ENCODE measurements at places on chromosomes 2 and 18.

- DNase-seq, result no peak
Observed at GRCh38 chr2:205030695-205031094, 485.4 kb downstream of the PARD3B start.

GRCh38 chr2:149278872-149279264 is 51.5 kb upstream of the LYPD6 start:
- DNase-seq, result no peak

- DNase-seq, result no peak
Observed at GRCh38 chr2:45761635-45762034, 110.2 kb downstream of the PRKCE start.

GRCh38 chr18:79769698-79770500 is 27.8 kb upstream of the KCNG2 start:
- no peak for DNase-seq

DNA sequence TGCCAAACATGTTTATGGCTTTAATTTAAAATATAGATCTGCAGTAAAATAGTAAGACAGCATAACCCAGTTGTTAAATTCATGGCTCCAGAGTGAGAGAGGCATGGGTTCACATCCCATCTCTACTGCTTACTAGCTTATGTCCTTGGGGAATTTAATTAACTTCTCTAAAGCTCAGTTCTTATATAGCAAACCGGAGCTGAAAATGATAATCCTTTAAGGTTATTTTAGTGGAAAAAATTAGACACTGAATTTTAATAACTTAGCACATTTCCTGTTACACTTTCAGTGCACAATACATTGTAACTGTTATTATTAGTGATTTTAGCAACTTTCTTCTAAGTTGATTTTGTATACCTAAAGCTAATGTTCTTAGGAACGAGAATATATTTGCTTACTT is 14.8 kb downstream of the SCN9A start:
- no peak for DNase-seq

DNA sequence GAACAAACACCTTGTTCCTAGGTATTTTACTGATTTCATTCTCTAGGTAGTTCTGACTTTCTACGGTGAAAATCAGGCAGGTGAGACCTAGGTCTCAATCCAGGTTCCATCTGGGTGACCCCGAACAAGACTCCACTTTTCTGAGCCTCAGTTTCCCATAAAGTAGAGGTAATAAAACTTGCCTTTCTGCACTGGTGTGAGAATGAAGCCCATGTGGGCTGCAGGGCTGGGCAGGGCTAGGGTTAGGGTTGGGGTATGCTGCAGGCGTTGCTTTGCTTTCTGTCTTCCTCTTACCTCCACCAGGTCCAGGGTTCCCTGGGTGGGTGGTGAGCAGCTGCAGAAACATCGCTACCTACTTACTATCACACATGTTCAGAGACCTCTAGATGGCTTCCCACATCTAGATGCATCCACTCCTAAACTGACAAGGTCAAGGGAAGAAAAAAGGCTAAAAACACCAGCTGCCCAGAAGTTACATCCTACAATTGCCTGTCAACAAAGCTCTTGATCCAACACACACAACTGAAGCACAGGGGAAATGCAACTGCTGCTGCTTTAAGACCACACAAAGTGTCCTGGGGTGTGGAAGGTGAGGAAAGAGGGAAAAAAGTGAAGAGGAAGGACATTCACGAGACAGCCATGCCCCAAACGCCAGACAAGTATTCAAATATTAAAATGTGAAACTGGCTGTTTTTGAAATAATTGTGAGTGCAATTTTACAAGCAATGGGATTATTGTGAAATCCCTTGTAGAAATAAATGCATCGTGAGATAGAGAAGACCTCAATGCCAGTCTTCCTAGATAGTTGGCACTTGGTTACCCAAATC is 23.5 kb downstream of the MBP start:
- peak; percentile 51 for DNase-seq

DNA sequence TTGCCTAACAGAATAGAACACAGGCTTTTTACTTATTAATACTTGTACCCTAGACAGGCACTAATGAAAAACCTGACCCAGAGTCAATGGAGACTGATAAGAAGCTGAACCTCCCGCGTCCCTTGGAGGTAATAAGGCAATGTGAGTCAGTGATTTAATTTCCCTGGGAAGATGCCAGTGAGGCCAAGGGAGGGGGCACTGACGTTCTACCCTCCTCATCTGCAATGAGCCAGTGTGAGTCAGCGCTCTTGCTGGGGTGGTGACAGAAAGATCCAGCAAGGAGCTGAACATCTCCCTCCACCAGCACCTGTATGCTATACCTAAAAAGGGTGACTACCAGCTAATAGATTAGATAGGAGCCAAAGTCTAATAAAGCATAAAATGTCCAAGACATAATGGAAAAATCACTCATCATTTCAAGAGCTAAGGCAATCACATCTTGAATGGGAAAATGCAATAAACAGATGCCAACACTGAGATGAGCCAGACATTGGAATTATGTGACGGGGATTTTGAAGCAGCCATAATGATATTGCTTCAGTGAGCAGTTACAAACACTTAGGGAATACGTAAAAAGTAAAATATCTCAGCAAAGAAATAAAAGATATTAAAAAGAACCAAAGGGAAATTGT is 116.9 kb downstream of the TPGS2 start:
- DNase-seq, result no peak

DNA sequence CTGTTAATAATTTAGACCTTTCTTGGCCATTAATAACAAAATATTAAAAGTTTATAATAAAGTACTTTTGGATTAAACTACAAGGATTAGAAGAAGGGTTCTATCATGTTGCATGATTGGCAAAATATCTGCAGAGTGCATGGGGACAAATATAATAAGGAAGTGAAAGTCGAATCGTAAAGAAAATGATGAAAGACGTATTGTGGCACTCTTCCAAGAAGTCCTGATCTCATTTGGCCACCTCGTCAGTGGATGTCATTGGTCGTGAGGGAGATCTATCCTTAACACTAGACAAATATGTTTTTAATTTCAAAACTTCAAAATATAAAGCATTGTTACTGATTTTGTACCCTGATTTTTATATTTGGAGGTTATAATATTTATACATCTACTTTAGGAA is 197.7 kb upstream of the STON1 start:
- no peak for DNase-seq

DNA sequence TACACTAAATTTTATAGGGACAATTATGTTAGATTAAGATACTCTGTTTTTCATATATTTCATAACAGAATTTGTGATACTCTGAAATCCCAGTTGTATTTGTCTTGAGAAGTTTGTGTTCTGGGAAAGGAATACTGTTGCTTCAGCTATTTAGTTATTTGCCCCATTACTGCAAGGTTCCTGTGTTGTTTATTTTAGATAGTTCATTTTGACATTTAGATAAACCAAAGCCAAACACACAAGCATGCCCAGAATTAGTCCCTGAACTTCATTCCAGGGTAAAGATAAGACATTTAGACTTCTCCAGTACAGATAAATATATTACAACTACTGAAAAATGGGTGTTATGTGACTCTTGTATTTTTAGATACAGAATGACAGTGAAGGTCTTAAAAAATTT is 74.7 kb downstream of the BMPR2 start:
- no peak for DNase-seq

- DNase-seq, result no peak
Observed at GRCh38 chr2:127347734-127348392, 39.9 kb downstream of the MAP3K2 start.

GRCh38 chr2:201779901-201780673 is 646 bp downstream of the ALS2 start:
- DNase-seq, result no peak

DNA sequence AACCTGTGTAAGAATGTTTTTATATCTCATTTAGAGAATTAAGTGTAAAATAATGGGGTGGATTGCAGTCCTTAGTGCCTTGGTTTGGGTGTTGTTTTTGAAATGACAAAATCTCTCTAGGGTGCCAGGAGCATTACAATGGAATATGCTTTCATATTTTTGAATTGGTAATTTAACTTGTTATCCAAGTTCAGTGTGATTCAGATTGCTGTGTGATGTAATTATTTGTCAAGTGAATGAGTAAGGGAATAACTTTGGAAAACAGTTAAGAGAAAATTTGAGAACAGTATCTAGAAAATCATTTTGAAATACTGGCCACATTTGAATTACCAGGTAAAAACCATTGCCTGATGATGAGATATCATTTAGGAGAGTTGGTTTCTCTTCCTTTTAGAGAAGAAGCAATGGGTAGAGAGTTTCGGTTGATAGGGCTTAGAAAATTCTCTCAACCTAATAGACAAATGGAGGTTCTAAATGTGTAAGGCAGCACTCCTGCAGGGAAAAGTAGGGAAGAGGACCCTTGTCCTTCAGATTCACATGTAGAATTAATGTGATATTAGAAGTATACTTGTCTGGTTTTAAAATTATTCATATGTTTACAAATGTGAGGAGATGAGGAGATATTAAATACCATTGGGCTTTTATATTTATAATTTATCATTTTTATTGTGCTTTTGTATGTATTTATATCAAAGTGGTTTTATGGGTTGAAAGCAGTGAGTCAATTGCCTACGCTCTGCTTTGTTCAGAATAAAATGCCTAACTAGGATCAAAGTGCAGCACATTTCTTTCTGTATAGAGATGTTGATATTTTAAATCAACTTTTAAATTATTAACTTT is 124.8 kb downstream of the PHLPP1 start:
- DNase-seq, result no peak

GRCh38 chr2:11356764-11357163 is 12.3 kb upstream of the ROCK2 start:
- DNase-seq, result peak; percentile 19

All from activated CD8-positive, alpha-beta memory T cell treated with anti-CD3 and anti-CD28 coated beads for 24 hours (primary cell).